Ecto neural progenitor cell (in vitro differentiated cells): ENCODE measurements at places on chromosomes 4 and X.

- no peak for DNase-seq
Measured at GRCh38 chrX:139204571-139204897, 326.0 kb upstream of the F9 start.

GRCh38 chr4:120545391-120545790 lies 377.1 kb downstream of the PRDM5 start:
- DNase-seq = no peak

DNA sequence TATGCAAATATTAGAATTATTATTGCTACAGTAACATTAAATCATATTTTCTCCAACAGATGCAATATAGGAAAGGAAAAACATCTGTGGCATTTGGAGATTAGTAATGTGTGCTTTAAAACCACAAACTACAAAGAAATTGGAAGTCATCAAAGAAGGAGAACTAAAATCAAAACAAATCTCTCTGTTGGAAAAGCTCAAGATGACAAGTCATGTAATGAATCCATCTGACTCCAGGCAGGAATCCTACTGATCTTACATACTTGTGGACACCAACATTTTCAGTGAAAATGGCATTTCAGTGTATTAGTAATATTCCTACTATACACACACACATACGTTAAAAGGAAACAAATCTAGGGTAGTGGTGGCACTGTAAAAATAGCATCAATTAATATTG lies 98.2 kb downstream of the SLC39A8 start:
- no peak for DNase-seq

DNA sequence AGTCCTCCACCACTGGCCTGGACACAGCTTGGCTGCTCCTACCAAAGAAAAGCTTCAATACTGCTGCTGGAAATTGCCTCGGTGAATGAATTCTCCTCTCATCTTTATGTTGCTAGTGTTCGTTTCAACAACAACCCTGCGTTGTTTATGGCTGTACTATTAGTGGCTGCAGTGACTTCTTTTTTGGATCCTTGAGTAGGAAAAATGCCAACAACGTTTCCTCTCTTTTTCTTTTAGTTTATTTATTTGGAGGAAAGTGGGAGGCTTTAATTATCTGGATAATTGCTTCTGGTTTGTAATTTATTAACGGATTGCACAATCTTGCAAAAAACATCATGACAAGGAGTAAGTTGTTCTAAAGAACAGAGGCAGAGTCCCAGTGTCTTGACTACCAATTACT lies 464.1 kb upstream of the TRAM1L1 start:
- DNase-seq = no peak

GRCh38 chr4:129218360-129218759 lies 122.4 kb downstream of the C4orf33 start:
- DNase-seq = no peak

GRCh38 chrX:10893366-10893765 lies 217.8 kb upstream of the HCCS start:
- DNase-seq = no peak

GRCh38 chr4:53307819-53308780 lies 57.8 kb downstream of the SCFD2 start:
- DNase-seq = no peak

DNA sequence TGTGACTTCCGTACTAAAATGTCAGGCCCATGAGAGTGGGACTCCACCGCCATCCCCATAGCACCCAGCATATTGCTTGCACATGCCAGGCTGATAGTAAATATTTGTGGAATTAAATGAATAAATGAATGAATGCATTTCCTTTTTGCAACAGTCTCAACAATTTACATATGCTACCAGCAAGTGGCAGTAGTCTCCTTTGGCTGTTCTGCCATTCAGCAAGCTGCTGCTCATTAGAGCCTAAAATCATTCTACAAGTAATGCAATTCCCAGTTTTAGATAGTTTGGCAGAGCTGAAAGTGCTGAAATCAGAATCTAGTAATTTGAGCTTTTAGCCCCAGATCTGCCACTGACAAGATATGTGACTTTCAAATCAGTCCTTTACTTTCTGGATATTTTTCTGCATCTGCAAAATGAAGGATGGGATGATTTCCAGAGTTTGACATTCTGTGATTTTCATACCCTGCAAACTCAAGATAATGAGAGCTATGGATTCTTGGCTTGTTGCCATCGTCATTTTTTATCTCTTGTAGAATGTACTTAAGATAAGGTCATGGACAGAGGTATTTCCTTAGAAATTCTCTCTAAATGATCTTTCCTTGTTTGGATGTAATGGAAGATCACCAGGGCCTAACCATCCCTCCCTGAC lies 35.7 kb upstream of the INTS6L start:
- DNase-seq = no peak

GRCh38 chrX:109463784-109464183 lies 18.1 kb downstream of the GUCY2F start:
- DNase-seq = no peak
